Fibroblast of skin of left biceps (primary cell): ENCODE measurements at places on chromosomes 5 and 9.

DNA sequence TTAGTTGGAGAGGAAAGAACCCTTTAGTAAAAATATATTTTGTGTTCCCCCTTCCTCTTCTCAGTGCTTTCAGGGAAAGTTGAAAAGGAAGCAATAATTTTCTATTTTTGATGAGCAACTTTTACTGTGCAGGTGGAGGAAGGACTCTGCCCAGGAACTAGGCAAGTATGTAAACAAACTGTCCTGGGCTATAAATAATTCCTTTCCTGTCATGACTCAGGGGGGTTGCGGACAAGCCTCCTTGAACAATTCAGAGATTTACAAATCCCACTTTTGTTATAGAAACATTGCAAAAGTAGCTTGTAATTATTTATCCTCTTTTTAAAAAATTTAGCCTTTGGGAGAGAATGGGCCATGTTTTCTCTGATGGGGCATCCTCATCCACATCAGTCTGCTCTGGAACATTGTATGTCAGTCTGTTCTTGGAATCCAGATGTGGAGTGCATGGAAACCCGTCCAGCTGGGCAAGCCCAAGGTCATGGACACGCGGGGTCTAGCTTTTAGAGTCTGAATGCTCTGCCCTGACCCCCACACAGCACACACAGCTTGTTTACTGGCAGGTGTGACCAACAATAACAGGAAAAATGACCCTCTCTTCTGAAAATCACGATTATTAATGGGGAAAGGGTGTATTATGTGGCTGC, 127.6 kb downstream of the GADD45G start:
- DNase-seq, result no peak

DNA sequence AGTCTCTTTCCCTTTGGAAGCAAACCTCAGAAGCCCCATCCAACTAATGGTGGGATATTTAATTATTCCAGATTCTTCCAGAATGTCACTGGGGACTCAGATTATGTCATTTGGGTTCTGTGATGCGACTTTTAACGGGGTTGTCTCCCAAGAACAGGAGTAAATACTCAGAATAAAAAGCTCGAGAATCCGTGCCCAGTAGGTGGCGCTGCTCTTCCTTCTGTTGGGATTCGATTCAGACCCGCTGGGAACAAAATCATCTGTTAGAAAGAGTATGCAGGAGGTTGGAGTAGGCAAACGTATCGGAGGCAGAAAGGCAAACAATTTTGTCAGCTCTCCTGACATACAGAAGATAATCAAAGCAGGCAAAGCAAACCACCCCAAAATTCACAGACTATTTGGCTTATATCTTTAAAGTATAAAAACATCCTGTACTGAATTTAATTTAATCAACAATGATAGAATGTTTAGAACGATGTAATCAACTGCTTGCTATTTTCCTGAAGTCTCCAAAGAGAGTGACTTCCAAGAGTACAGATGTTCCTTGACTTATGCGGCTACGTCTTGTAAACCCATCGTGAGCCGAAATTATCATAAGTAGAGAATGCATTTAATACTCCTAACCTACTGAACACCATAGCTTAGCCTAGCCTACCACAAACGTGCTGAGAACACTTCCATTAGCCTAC, 169.8 kb upstream of the RAI14 start:
- peak; percentile 63 for DNase-seq

- no peak for DNase-seq
Measured at GRCh38 chr5:167389537-167389936, 901.9 kb upstream of the WWC1 start.

GRCh38 chr5:32413466-32414263, 30.9 kb downstream of the ZFR start:
- no peak for DNase-seq
